ENCODE measurements at places on chromosomes 5 and 9.

GRCh38 chr9:30796764-30797163 is 1587.7 kb upstream of the ACO1 start:
- no peak for DNase-seq

DNA sequence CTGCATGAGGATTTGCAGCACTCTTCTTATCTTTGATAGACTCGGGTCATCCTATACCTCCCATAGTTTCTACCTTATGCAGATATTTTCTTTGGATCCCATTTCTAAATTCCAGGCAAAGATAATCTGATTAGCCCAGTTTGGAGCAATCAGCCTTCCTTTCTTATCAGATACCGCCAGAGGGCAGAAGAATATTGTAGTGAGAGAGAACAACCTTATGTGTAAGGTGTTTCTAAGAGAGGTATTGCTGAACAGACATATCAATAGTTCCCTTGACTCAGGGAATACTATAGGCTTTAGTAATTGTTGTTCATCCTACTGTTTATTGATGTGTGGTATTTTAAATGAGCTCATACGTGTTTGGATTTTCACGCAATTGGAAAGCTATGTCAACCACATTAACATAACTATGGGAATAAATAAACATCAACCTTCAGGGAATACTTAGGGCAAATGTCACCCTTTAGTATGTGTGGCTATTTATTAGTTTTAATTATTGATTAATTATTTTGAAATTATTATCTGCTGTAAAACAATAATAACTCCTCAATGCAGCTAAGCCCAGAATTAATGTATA is 1435.2 kb upstream of the CDH9 start:
- no peak for DNase-seq

DNA sequence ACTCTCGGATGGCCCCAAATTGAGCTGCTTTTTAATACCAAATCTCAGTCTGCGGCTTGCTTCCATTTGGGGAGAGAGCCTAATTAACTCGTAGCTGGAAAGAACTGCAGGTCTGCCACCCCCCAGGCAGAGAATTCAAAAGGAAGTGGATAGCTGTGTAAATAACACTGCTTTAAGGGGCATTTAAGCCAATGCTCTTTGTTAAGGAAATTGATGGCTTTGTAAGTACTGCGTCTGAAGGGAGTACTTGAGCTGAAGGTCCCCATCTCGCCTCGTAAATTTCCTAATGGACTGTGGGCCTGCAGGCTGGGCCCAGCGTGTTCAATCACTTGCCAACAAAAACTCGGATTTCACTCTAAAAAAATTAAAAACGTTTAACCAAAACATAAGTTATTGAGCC is 132.7 kb downstream of the PAPPA start:
- no peak for DNase-seq

DNA sequence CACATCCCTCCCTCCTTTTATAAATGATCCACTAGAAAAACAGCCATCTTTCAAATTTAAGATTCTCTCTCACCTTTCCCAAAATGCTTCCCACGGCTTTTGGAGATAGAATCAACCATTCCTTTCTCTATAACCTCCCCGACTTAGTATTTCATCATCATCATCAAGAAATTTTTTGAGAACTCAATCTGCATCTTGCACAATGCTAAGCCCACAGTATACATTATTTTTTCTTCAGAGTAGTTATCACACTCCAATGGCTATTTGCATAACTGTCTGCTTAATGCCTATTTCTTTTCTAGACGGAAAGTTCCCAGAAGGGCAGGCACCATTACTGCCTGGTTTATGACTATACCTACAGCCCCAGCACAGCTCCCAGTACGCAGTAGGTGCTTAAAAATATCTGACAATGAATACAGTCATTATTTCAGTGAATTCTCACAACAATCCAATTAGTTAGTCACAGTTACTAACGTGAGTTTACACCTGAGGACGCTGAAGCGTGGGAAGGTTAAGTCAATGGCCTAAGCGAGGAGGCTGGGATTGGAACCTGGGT is 212.7 kb downstream of the TTLL11 start:
- DNase-seq = no peak

DNA sequence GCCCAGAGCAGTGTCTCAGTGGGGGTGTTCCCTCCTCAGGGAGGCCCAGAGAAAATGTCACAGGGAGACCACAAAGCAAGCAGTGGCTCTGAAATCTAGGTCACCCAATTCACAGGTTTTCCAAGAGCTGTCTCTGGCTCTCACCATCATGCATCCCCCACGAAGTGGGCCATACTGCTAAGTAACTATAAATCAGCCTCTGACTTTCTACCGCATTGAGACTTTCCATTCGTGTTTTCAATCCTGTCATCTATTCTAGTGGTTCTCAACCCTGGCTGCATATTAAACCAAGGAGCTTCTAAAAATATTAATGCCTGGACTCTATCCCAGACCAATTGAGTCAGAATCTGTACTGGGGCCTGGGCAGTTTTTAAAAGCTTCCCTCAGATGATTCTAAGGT is 2.0 kb upstream of the C1QTNF3 start:
- DNase-seq = no peak

DNA sequence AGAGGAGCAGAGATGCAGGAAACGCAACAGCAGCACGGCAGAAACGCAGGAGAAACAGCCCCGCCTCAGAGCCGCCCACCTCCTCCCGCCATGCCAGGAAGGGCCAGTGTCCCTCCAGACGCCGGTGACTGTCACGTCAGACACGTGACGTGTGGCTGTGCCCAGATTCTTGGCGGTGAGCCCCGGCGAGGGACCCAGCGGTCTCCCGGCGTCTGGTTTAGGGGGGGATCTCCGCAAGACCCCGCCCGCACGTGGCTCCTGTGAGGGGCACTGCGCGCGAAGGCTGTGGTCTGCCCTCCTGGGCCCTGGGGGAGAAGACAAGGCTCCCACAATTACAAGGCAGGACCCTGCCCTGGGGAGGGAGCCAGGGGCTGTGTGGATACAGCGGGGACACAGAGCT is 2.4 kb upstream of the LCN8 start:
- DNase-seq = no peak

DNA sequence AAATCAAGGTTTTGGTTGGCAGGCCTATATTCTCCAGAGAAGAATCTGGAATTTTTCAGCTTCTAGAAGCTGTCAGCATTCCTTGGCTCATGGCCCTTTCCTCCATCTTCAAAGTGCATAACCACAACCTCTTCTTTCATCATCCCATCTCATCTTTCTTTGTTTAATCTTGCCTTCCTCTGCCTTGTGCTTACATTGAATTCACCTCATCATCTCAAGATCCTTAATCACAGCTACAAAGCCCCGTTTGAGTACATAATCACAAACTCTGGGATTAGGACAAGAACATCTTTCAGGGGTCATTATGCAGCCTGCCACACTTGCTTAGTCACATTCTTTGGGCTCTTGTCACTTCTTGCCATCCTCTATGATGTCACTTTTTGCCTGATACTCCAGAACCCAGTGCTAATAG is 130.3 kb downstream of the FOXD1 start:
- DNase-seq = no peak

DNA sequence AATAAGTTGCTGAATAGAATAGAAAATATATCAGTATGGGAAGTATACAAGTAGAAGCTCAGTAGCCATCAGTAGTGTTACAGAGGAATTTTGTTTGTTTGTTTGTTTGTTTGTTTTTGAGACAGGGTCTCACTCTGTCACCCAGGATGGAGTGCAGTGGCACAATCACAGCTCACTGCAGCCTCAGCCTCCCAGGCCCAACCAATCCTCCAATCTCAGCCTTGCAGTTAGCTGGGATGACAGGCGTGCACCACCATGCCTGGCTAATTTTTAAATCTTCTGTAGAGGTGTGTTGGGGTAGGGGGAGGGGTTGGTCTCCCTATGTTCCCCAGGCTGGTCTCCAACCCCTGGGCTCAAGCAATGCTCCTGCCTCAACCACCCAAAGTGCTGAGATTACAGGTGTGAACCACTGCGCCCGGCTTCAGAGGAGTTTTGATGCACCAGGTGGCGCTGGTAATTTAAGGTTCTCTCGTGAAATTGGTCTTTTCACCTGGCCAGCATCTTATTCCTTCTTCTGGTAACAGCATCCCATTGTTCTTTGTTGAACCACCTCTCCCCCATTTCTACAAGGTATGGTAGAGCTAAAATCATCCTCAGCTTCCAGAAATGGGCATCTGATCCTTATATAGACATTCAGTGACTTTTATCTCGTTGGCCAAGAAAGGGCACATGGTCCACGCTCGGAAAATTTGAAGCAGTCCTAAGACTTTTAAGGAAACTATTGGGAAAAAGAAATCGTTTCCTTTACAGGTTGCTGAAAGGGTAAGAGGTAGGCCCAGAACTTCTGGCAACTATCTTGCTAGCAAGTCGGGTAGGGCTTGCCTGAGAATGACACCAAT is 157.1 kb downstream of the ARRDC3 start:
- DNase-seq = no peak

DNA sequence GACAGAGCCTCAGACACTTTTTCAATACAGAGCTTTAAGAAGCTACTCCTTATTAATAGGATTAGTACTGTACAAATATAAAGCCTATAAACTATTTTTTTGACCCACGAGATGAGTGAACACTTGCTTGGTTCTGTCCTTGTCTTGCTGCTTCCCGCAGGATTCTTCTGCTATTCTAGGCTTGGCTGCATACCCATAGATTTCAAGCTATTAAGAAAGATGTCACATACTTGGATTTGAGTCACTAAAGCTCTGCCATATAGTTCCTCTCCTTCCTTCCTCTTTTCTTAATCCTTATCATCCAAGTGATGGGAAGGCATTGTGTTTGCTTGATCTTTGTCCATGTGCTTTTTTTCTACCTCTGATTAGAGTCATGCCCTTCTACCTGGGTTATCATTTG is 361.2 kb upstream of the TRPC7 start:
- no peak for DNase-seq

- no peak for DNase-seq
These were observed 58.3 kb upstream of the AKNA start for GRCh38 chr9:114446036-114446435.

DNA sequence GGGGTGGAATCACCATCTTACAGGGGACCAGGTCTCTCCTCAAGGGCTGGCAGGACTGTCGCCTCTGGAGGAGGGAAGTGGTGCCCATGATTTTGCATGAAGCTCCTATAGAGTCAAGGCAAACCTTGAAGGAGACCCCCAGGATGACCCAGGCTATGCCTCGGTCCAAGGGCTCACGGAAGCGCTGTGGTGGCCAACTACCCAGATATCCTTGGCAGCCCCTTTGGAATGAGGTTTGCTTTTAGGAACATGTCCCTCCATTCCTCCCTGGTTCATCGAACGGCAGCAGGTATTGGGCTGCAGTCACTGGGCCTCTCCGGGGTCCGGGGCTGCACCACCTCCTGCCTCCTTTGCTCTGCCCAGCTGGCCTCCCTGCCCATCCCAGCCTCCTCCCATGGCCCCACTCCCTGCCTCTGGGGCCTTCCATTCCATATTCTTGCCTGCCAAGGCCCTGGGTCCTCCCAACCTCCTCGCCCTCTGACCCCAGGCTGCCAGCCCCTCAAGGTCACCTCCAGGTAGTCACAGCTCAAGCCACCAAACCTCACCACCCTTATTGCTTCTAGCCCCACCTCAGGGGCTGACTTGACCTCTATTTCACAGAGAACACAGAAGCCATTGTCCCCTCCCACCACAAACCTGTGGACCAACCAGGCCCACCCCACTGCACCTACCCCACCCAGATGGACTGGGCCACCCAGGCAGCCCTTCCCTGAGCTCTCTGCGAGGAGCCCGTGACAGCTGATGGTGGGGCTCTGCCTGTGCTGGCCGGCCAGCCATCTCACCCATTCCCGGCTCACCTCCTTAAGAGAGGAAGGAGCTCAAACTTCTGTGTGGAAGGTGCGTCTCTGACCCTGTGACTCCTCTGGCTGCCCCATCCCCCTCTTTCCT is 3.6 kb upstream of the IL3 start:
- no peak for DNase-seq

DNA sequence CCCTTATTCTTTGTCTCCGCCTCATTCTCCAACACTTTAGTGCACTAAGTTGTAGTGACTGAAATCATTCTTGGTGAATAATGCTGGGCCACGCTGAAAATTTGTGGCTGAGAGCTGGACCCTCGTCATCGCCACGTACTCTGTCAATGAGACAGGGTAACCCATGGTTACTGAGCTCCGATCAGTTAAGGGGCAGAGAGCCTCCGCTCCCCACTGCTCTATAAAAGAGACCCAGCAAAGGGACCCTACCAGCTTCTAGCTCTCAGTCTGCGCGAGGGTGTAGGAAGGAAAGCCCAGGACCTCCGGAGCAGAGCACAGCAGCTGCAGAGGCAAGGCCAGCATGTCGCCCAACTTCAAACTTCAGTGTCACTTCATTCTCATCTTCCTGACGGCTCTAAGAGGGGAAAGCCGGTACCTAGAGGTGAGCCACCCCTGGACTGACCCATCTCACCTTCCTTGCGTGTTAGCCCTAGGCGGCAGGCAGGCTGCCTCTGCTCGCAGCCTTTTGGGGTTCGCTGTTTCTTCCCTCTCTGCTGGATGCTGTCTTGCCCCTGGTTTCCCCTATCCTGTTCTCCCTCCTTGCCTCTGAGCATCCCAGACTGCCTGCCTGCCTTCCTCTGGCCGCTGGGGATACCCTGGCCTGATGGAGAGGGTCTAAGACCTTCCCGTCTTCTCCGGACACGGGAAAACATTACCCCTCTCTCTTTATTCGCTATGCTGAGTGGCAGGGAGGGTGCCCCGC is at the start of gene CRHBP:
TSS of gene CRHBP (plus strand) at position 251 of the 742 bp plus-strand sequence. CDS start at position 341, 90 bp downstream.
- DNase-seq = no peak

GRCh38 chr9:105883847-105884246 is 189.5 kb downstream of the TMEM38B start:
- no peak for DNase-seq

DNA sequence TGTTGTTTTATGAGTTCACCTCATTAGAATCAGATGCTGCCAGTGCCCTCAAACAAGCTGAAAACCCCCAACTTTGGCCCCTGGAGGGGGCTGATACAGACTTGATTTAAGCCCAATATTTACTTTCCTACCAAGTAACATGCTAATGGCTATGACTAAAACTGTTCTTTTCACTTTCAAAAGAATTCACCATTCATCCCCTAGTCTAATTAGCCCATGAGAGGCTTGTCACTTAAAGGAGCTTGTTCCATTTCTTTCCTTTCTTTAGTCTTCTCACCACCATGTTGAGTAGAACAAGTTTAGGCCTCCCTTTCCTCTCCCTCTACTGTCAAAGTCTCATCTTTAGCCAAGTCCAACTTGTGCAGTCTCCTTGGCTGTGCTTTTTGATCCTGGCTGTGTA is 50.4 kb downstream of the EPB41L4B start:
- DNase-seq = no peak

GRCh38 chr5:88657136-88657535 is 225.8 kb downstream of the MEF2C start:
- no peak for DNase-seq

- DNase-seq = no peak
These were observed 26.3 kb upstream of the CEP120 start for GRCh38 chr5:123449424-123449974.

DNA sequence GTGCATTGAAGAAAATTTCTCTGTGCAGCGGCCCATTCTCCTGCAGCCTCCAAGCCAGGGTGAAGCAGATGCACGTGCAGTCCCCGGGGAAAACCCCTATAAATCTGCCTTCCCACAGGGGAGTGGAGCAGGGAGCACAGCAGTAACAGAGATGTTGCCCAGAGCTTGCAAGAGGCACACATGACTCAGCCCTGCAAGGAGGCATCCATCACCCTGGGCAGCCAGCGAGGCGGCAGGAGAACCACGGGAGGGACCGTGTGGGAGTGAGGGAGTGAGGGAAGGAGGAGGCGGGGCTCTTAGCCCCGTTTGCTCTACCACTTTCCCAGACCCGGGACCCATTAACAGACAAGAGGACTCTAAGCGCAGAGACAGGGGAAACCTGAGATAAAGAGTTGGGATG is 96.2 kb upstream of the ARAP3 start:
- no peak for DNase-seq
